ENCODE measurements at places on chromosomes 4 and X.

GRCh38 chrX:40140706-40141499 lies 43.1 kb upstream of the BCOR start:
- DNase-seq, result no peak

GRCh38 chr4:14400307-14400706 lies 602.0 kb upstream of the CPEB2 start:
- DNase-seq, result no peak

- no peak for DNase-seq
These were observed 542.8 kb downstream of the GALNTL6 start for GRCh38 chr4:172356016-172356415.

GRCh38 chr4:90441770-90442169 lies 314.6 kb downstream of the CCSER1 start:
- no peak for DNase-seq

- no peak for DNase-seq
These were observed 15.3 kb upstream of the XPNPEP2 start for GRCh38 chrX:129723511-129723910.

DNA sequence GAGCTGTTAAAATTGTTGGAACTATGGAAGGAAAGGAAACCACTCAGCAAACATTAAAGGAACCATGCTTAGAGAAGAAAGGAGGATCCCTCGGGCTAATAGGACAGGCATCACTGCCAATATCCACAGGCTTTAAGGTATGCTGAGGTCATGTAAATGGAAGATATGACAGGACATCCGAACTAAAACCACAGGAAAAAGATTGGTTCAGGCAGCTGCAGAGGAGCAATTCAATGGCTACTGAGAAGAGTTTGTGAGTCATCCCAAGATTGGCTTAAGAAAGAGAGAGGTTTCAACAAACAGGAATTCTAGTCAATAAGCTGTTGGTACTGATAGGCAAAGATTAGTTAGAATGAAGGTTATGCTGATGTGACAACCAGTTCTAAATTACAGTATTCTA lies 106.4 kb upstream of the FAM241A start:
- no peak for DNase-seq

GRCh38 chrX:17560385-17560784 lies 176.9 kb upstream of the SCML1 start:
- DNase-seq, result no peak

DNA sequence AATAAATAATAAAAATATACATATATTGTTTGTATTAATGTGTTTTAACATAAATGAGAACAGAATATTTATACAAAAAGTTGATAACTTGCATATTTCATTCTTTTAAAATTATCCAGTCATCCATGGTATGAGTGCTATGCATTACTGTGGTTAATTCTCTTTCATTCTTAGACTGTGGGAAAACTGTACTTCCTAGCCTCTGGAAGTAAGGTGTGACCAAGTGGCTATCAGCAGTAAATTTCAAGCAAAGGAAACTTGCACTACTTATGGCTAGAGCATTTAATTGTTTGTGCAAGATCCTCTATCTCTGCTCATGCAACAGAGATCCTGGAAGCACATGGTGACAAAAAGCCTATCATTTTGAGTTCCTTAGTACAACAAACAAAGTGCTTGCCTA lies 1054.5 kb upstream of the PABPC4L start:
- no peak for DNase-seq

- DNase-seq, result no peak
These were observed 3.0 kb downstream of the STARD8 start for GRCh38 chrX:68650491-68650890.

- DNase-seq, result no peak
These were observed 62.5 kb downstream of the SEC24D start for GRCh38 chr4:118773429-118773792.

DNA sequence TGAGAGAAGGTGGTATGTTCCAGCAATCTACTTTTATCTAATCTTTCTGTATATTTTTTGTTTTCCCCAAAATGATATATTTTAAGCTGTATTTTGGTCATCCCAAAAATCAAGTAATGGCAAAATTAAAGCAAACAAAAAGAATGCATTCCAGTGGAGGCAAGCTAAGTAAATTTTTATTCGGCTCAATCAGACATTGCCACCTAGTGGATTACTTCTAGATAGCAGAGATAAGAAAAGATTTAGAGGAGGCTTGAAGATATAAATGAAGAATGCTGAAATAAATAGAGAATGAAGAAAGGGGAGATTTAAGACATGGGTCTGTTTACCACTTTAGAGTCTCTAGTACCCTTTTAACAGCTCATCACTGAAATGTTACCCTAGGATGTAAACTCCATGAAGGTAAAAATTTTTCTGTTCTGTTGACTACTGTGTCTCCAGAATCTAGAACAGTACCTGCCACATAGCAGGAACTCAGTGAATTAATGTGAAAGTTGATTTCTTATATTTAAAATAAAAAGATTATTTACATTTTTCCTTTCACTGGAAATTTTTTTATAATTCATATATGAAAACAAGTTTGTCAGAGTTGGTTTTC lies 110.9 kb upstream of the ANK2 start:
- DNase-seq, result no peak
